ENCODE measurements at places on chromosomes 13 and 19.

GRCh38 chr19:21046489-21046888 is 26.0 kb downstream of the ZNF430 start:
- DNase-seq: no peak

DNA sequence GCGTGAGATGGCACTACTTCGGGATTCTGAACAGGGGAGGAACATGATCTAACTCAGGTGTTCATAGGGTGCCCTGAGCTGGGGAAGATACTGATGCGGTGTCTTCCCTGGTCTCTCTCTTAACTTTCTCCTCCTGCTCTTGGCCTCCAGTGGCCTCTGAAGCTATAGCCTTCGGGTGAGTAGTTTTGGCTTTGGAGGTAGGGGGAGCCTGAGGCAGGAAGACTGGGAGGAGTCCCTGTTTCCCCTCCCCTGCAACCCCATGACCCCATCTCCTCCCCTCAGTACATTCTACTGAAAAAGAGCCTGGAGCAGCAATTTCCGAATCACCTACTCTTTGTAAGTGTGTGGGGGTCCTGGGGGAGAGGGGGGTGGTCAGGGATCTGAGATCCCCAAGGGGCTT is 3.5 kb downstream of the SELENOV start:
- no peak for DNase-seq

- DNase-seq: no peak
Measured at GRCh38 chr13:99974939-99975561, 3.5 kb upstream of the ZIC5 start.

GRCh38 chr13:59672445-59672844 is 491.3 kb downstream of the DIAPH3 start:
- DNase-seq: no peak

- no peak for DNase-seq
Measured at GRCh38 chr13:34611671-34612070, 330.4 kb upstream of the NBEA start.
